8988T (cell line): ENCODE measurements at places on chromosomes 2 and 18.

DNA sequence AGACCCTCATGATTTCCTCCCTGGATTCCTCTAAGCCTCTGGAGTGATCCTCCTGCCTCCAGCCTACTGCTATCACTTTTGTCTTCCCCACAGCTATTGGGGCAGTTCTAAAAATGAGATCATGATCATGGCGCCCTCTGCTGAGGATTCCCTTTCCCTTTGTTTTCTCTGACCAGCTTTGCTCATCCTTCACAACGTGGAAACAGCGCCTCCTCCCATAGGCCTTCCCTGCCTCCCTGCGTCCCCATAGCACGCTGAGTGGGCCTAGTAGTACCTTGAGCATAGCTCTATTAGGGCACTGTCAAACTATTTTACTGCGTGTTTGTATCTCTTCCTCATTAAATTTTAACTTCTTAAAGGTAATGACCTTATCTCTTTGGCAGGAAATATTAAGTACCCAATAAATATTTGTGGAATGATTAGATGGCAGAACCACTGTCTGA lies 207.0 kb upstream of the FANCL start:
- DNase-seq: peak; percentile 20

DNA sequence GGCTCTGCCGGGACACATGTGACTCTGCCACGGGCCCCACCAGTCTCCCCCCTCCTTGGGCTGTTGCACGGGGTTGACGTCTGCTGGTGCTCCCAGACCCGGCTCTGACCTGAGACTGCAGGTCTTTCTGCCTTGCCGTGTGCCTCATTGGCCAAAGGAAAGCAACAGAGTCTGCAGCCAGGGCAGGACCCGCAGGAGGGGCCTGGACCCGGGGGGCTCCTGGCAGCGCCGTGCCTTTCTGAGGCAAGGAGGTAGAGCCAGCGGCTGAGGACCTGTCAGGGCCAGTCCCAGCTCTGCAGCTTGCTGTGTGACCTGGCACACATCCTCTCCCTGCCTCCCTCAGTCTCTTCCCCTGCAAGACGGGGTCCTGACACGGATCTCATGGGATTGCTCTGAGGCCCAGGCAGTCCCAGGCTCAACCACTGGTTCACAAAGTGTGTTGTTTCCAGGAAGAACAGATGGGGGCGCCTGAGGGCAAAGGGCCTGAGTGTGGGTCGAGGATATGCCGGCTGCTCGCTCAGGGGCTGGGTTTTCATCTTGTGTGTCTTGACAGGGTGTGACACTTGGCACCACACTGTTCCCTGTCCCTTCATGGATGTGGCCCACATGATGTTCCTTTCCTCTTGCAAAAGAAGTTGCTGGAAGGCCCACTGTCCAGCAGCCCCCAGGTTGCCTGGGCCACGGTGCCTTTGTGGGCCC lies 9.0 kb downstream of the CAPN10 start:
- DNase-seq: peak; percentile 87

- DNase-seq: no peak
These were observed 22.6 kb upstream of the ITGB6 start for GRCh38 chr2:160222546-160223283.

DNA sequence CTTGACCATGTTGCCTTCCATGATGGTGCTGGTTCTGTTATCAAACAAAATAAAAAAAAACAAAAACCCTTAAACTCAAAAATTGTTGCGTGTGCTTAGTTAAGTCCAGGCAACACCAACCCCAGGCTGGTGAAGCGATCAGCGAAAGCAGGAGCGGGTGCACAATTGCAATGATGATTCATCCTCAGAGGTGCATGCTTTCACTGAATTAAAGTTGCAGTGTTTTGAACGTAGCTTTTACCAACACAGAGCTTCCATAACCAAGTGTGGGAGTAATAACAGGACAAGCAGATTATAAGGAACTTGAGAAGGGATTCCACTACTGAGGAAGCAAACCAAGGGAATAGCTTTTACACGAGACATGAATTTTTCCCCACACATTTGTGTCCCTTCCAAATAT lies 39.7 kb upstream of the RAPH1 start:
- DNase-seq: no peak

- DNase-seq: no peak
These were observed 674.5 kb downstream of the KCNJ3 start for GRCh38 chr2:155372969-155373368.

- DNase-seq: no peak
These were observed 128.7 kb downstream of the LYPD6B start for GRCh38 chr2:149167001-149167780.

- DNase-seq: no peak
These were observed 710.4 kb downstream of the RNF144A start for GRCh38 chr2:7627583-7627982.

- DNase-seq: no peak
These were observed 33.9 kb upstream of the SP100 start for GRCh38 chr2:230382108-230382507.

- no peak for DNase-seq
These were observed 58.8 kb upstream of the CDC42EP3 start for GRCh38 chr2:37730037-37730818.

GRCh38 chr2:4404363-4404762 lies 701.0 kb downstream of the DCDC2C start:
- no peak for DNase-seq

GRCh38 chr2:114368705-114369104 lies 73.7 kb upstream of the DPP10 start:
- no peak for DNase-seq

- no peak for DNase-seq
These were observed 12.5 kb upstream of the ATIC start for GRCh38 chr2:215299337-215299859.

- DNase-seq: no peak
These were observed 202.3 kb downstream of the SPP2 start for GRCh38 chr2:234252772-234253171.

DNA sequence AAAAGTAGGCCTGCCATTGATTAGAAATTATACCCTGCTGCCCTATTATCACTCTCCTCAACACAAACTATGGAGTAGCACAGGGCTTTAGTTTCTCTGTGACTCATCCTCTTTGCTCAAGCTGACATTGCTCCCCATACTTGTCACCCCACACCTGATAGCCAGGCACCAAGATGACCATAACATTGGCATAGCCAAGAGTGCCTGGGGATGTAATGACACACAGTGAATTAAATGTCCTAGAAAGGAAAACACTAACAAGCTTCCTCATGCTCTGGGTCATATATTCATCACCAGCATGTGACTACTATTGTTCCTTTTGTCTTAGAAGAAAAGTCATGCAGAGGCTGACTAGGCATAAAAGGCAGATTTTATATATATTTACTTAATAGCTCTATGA lies 137.8 kb upstream of the RND3 start:
- no peak for DNase-seq

DNA sequence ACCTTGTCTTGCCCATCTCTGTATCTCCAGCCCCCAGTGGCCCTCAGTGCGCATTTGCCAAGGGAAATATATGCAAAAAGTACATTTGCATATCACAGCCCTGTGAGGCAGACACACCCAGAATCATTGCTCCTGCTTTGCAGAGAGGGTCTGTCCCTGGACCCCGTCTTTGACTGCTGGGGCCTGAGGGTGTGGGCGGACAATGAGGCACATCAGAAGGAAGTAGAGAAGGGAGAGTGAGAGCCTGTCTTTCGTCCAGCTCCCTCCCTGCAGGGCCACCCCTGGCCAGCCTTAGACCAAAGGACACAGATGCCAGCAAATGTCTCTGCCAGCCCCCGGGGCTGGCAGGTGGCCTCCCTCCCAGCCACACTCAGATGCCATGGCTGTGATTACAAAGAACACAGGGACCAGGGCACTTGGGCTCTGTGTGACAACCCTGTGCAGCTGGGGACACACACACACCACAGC lies 516.2 kb upstream of the MYT1L start:
- no peak for DNase-seq

DNA sequence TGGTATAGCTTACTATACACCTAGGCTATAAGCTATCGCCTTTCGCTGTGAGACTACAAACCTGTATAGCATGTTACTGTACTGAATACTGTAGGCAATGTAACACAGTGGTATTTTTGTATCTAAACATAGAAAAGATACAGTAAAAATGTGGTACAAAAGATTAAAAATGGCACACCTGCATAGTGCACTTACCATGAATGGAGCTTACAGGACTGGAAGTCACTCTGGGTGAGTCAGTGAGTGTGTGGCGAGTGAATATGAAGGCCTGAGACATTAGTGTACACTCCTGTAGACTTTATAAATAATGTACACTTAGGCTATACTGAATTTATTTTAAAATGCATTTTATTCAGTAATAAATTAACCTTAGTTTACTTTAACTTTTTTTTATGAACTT lies 258.2 kb upstream of the SP5 start:
- no peak for DNase-seq

GRCh38 chr18:35513181-35513936 lies 15.6 kb upstream of the INO80C start:
- peak; percentile 22 for DNase-seq

GRCh38 chr2:83602753-83603152 lies 856.3 kb downstream of the SUCLG1 start:
- no peak for DNase-seq

DNA sequence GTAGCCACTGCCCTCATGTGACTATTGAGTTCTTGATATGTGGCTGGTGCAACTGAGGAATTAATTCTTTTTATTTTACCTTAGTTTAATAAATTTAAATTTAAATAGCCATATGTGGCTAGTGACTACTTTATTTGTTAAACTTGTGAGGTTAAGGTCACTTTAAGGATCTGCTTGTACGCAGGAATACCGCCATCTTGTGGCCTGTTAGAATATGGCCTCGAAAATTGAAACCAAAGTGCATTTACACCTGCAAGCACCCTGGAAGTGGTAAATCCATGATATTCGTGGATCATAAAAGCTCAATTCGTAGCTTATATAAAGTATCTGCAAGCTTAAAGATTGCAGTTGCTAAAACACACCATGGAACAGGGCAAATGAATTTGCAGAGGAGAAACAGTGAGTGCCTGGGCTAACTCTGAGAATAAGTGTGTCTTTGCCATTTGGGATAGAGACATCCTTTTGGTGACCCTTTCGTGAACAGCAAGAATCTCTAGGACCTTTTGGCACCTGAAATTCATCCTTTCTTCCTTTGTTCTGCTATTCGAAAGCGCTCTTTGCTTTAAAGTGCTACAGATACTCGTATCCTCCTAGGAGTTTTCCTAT lies 59.9 kb upstream of the REG3A start:
- DNase-seq: no peak

- no peak for DNase-seq
These were observed 485.2 kb downstream of the TRIB2 start for GRCh38 chr2:13201924-13202323.

DNA sequence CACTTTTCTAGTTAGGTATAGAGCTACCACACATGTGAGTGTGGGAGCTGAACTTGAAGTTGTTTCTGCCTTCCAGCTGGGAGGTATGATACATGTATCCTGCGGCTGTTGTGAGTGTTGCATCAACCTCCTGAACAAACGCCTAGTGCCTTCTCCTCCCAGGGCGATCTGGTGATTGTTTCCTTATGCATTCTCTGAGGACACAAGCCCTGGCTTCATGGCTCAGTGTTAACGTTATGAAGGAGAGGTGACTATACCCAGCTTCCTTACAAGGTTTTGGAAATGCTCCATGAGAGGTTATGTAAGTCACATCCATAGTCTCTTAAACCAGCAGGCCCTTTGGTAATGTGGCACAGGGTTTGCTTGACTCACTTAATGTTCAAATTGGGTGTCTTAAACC lies 64.9 kb downstream of the SPRED2 start:
- no peak for DNase-seq

DNA sequence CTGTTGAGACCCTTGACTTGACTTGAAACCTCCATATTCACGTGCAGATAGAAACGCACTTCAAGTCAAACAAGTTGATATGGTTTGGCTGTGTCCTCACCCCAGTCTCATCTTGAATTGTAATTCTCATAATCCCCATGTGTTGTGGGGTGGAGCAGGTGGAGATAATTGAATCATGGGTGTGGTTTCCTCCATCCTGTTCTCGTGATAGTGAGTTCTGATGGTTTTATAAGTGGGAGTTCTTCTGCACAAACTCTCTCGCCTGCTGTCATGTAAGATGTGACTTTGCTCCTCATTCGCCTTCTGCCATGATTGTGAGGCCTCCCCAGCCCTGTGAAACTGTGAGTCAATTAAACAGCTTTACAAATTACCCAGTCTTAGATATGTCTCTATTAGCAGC lies 21.4 kb downstream of the SLC3A1 start:
- DNase-seq: no peak

- DNase-seq: no peak
These were observed 66.8 kb upstream of the DNER start for GRCh38 chr2:229780856-229781773.

GRCh38 chr18:22563164-22563583 lies 145.5 kb upstream of the CTAGE1 start:
- DNase-seq: peak; percentile 81

GRCh38 chr2:233964581-233964980 lies 47.4 kb downstream of the TRPM8 start:
- no peak for DNase-seq

DNA sequence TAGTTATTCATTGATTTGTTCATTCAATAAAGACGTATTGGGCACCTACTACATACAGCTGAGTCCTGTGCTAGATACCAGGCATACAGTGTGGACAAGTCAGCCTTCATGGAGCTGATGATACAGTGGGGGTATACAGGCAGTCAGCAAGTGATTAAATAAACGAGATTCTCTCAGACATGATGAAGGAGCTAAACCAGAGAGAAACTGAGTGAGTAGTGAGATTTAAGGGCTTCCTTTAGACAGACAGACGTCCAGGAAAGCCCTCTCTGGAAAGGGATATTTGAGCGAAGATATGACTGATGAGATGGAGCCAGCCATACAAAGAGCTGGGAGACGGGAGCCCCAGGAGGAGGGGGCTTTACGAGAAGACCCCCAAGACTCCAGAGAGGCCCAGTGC lies 122.6 kb upstream of the MYCN start:
- DNase-seq: no peak

DNA sequence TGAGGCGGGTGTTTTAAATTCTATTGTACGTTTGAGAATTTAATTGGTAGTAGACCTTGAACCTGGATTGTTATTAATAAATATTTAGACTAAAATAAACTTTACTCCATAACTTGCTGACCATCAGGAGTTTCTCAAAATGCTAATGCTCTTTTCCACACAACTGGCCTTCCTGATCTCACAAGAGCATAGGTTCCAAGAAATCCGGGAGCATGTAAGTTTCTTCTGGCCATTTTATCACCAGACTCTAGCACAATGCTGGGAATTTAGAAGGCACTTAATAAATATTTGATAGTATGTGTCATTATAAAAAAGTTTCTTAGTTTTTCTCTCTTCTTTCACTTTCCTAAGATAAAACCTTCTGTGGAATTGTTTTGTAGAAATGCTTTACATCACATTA lies 2047.1 kb downstream of the SUCLG1 start:
- DNase-seq: no peak

- DNase-seq: no peak
These were observed 122.0 kb upstream of the MGAT5 start for GRCh38 chr2:134131681-134132489.
